ENCODE measurements at places on chromosomes 4 and X.

- no peak for DNase-seq
These were observed 3.3 kb upstream of the PTTG2 start for GRCh38 chr4:37956941-37957340.

DNA sequence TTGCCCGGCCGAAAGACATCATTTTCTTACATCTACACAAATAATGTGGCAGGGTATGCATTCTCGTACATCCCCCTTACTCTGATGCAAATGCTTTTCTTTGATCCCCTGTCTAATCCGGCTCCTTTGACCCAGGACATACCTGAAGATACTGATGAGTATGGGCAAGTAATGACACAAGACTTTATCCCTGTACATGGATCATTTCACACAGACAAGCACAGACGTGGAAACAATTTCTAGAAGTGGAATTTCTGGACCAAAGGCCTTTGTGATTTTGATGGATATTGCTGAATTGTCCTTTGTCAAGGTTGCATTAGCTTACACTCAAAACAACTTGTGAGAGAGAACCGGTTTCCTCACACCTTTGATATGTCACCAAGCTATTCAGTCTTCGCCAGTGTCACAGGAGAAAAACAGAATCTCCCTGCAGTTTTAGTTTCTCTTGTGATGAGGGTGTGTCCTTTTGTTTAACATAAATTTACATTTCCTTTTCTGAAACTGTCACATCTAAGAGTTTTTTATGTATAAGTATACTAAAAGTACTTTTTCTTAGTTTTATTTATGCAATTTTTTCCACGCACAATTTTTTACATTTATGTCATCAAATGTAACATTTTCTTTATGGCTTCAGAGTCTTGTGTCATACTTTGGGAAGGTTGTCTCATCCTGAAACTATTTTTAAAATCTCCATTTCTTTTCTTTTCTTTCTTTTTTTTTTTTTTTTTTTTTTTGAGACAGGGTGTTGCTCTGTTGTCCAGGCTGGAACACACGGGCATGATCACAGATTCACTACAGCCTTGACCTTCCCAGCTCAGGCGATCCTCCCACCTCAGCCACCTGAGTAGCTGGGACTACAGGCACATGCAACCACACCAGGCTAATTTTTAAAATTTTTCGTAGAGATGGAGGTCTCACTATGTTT lies 25.2 kb downstream of the RWDD4 start:
- no peak for DNase-seq

GRCh38 chr4:33133723-33134122 lies 2413.6 kb downstream of the PCDH7 start:
- no peak for DNase-seq

DNA sequence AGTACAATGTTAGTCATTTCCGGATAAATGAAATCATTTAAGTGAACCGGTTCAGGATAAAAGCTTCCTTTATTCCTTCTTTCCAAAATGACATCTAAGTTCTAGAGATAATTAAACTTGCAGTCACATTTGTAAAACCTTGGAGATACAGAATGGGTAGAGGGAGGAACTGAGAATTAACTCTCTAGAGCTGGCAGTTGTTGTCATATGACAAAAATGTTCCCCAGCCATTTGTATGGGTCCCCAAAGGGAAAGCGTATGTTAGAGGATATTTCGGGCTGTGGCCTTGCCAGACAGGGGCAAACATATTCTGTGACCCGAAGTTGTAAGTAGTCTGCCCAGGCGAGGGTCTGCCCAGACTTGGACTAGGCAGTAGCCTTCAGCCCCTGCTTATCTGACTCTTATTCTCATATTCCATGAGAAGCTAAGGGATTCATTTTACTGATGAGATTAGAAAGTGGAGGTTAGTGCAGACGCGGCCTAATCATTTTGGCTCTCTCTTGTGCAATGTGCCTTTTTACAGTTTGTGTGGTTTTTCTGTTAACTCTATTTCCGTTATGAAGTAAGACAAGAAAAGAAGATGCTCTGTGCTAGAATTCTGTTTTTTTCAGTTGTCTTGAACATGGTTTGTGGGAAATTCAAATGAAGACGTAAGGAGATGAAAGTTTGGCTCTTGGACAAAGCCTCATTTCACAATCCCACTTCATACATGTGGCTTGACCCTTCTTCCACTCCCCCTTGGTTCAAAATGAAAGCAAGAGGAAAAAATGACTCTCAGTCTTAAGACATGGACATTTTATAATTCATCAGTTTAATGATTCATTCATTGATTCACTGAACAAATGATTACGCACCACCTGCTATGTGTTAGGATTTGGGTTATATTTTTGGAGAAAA lies 2394.2 kb upstream of the AGA start:
- DNase-seq = no peak

DNA sequence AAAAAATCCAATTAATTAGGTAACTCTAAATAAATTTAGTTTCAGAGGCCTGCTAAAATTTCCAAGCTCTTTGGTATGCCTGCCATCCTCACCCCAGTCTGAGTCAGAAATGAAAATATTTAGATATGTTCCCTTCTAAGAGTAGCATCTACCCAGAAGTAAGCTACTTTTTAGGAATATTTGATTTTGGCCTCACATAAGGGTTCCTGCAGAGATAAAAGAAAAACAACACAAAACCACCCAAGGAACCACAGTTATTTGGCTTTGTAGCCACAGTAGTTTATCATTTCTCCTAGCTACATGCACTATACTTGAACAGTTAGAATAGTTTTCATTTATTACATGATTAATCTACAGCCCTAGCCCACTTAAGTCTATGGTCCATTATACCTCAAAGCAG lies 192.6 kb upstream of the FAM241A start:
- no peak for DNase-seq

DNA sequence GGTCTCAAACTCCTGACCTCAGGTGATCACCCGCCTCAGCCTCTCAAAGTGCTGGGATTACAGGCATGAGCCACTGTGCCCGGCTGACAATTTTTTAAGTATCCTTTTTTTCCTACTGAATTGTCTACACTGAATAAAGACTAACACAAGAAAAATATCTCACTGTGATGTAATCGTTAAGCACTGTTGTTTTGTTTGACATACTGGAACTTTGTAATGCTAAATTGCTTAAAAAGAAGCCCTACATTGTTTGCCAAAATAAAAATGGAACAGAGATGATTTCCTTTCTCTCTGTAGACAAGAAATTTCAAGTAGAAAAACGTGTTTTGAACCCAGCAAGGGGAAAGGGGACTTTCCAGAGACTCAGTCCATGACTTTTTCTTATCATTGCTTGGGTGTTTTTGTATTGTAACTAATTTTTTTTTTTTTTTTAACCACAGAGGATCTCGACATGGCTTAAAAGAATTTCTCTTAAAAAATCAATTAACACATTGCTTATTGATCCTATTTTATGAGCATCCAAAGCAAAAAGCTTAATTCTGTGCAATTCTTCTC lies 74.9 kb downstream of the TMEM156 start:
- DNase-seq = no peak
